GM19239 (cell line): ENCODE measurements at places on chromosomes 7 and 10.

DNA sequence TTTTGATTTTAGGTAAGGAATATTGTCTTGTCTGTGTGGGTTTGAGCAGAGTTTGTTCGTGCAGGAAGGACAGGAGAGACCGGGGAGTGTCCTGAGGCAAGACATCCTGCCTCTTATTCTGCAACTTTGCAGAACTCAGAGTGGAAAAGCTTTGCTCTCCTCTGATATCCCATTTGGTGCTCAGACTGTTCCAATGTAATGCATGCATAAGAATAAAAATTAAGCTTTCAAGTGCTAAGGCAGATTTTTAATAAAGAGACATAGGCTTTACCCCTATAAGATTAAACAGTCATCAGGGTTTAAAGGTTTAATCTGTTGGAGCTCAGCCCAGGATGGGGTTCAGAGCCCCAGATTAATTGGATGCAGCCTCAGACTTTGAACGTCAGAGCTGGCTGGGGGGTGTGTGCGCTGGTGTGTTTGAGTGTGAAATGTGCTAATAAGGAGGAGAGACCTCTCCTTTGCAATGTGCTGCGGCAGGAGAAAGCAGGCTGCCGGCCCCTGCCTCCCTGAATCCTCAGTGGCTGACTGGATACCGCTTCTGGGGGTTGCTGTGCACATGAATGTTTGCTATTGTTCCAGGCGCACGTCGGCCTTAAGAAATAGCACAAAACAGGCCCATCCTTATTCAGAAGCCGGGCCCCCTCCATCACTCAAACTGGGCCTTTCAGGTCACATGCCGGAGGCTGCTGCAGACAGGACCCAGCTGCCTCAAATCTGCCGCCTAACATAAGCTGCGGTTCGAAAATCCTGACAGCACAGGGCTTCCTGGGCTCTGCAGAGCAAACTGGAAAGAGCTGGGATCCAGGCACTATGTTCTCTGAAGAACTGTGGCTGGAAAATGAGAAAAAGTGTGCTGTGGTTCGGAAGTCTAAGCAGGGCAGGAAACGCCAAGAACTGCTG is 84.1 kb upstream of the PRR15 start:
- no peak for DNase-seq

DNA sequence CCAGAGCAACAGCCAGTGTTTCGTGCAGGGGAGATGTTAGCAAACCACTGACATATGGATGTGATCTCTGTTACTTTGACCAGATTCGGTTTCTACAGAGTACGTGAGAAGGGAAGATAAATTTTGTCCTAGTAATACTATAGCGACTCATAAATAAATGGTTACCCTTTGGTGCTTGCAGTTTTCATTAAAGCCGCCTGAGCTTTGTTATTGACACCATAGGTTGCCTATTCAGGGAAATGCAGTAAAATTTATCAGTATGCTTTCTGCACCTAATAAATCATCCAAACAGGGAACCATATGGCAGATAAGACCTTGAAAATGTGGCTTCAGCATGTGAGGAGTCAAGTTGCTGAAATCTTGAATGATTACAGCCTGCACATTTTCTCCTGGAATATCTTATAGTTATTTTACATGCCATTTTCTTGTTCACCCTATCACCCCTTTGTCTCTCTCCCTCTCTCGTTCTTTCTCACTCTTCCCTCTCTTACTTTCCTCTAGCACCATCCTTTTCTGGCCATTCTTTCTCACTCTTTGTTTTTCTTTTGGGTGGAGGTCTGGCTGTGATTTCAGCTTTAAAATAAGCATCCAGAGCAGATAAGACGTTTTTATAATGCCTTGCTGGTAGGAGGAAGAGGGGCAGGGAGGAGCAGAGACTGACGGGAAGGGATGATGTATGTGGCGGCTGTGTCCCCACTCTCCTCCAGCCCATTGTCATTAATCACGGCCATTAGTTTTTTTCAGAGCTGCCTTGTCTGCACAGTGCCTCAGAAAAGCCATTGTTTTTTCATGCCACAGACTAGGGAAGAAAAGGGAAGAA is 182.5 kb downstream of the LRMDA start:
- no peak for DNase-seq

GRCh38 chr10:26112532-26112931 is 104.0 kb upstream of the GAD2 start:
- DNase-seq, result no peak

DNA sequence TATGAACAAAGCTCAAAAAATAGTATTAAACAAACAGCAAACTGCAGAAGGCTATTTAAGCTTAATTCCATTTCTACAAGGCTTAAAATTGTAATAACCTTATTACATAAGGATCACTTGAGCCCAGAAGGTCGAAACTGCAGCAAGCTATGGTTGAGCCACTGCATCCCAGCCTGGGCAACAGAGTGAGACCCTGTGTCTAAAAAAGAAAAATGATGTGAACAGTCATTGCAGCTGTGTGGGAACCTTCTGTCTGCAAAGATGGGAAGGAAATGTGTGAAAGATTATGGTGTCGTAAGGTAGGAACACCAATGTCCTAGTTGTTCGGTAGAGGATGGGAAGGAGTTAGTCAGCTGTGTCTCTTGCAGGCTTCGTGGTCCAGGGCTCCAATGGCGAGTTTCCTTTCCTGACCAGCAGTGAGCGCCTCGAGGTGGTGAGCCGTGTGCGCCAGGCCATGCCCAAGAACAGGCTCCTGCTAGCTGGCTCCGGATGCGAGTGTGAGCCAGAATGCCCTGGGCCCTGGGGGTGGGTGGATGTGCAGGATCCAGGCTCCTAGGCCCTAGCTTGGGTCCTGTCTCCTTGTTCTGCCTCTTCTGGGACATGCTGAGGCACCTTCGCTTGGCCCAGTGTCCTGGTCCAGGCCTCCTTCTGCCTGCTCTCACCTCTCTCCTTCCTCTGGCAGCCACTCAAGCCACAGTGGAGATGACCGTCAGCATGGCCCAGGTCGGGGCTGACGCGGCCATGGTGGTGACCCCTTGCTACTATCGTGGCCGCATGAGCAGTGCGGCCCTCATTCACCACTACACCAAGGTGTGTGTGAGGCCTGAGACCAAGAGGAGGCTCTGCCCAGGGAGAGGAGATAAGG is 9.1 kb downstream of the C10orf62 start:
- DNase-seq, result no peak

- DNase-seq, result no peak
Measured at GRCh38 chr7:24540956-24541355, 32.3 kb upstream of the PALS2 start.

DNA sequence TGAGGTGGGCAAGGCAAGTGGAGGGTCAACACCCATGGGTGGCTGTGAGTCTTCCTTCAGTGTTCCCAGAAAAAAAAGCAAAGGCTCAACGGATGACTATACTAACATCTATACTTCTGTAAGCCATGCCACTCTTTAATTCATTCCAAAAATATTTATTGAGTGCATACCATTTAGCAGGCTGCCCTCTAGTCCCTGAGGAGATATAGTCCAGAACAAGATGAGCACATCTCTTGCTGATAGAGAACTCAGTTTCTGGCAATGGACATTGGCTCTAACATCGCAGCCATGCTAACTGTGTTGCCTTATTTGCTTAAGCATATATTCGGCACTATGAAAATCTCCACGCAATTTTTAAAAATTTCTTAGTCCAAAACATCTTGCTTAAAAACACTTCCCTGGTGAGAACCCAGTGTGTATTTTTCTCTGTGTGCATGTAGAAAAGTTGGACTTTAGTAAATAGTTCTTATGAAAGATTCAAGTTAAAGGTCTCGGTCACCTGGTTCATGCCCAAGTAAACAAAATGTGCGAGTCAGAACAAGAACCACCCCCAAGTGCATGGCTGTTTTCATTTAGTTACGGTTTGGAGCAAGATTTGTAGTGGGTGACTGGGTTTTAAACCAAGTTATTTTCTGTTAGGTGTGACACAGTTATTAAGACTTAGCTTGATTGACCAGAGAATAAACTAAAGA is 69.8 kb downstream of the MET start:
- DNase-seq, result no peak

GRCh38 chr10:124748953-124749645 is 4.9 kb upstream of the FAM53B start:
- DNase-seq, result no peak

DNA sequence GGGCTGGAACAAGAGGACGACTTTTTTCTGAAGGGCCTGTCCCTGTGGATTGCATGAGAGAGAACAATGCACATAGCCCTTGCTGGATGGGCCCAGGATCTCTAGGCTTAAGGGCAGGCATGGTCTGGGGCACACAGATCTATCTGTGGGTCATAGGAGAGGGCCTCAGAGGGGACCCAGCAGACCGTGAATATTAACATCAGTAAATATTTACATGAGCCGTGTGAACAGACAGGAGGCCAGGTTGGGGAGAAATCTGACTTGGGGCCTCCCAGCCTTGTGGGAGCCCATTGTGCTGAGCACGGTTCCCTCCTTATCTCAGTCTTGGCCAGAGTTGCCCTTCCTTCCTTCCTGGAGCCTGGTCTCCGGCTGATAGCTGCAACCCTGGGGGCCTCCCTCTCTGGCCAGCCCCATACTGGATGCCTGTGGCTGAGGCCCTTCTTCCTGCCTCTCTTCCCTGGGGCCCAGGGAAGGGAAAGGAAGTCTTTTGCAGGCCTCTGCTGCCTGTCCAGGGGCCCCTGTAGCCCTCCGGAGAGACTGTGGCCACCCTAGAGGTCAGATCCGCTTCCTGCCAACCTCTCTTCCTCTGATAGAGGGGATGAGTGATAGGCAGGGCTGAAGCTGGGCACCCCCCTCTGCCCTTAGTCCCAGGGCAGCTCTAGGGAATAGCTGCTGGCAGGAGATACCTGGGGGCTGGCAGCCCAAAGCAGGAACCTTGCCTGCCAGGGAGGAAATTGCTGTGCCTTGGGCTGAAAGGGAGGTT is 44.5 kb upstream of the TRIM8 start:
- DNase-seq, result no peak

- no peak for DNase-seq
Measured at GRCh38 chr7:132240821-132241422, 335.3 kb downstream of the PLXNA4 start.

DNA sequence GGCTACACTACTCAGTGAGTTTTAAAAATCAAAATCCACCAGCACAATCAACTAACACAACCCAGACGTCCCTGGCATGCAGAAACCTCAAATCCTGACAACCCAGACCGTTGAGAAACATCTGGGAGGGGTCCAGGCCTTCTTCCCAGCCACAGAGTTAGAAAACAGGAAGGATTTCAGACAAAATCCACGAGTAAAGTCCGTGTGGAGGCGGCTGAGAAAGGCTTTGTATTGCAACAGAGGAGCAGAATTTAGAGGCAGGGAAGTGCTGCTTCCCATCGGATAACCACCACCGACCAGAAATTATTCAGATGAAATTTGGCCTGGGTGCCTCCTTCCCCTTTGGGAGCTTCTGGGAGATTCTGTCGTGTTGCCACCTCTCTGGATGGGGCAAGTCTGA is 61.5 kb downstream of the TNS3 start:
- DNase-seq, result no peak

- DNase-seq, result no peak
Measured at GRCh38 chr7:138903186-138903820, 77.9 kb downstream of the KIAA1549 start.

DNA sequence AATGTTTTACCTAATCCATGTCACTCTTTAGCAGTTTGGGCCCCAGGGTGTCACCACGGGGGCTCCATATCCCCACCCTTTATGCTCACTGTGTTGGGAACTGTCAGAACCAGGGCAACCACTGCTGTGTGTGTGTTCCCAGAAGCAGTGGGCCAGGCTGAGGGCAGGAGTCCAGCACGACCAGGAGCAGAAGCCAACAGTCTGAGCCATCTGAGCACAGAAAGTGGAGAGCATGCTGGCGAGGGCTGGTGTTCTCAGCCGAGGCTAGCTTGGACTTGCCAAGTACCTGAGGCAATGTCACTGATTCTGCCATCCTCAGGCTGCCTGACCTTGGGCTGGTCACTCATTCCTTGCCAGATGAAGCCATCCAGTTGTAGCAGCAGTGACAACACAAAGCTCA is 285.0 kb downstream of the BMPER start:
- DNase-seq, result no peak

- DNase-seq, result no peak
Measured at GRCh38 chr10:63738410-63738809, 217.2 kb downstream of the REEP3 start.

DNA sequence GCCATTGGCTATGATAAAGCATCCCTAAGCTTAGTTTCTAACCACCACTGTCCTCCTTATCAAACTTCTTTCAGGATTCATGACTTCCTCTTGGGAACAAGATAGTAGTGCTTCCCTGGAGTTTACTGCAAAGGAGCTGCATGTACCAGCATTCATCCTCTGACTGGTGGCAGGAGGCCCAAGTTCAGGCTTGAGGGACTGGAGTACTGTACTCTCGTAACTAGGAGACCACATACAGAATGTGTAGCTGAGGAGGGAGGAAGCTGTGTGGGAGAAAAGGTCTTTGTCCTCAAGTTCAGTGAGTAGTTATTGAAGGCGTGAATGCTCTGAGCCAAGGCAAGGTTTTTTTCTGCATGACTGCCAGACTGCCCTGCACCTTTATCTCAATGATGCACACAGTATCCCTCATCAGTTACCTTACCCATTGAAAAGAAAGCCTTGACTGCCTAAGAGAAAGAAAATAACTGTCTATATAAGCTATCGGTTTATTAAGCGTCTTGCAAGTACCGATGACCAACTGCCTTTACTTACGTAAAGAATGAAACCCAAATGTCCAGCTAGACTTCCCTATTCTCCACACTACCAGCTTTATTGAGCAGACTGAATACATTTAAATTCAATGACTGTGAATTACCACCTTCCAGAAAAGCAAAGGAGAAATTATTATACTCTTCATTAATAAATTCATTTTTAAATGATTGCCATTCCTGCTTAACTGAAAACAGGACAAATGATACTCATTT is 12.8 kb downstream of the SCRN1 start:
- no peak for DNase-seq

- DNase-seq, result no peak
Measured at GRCh38 chr7:46179061-46179610, 258.1 kb upstream of the IGFBP3 start.

DNA sequence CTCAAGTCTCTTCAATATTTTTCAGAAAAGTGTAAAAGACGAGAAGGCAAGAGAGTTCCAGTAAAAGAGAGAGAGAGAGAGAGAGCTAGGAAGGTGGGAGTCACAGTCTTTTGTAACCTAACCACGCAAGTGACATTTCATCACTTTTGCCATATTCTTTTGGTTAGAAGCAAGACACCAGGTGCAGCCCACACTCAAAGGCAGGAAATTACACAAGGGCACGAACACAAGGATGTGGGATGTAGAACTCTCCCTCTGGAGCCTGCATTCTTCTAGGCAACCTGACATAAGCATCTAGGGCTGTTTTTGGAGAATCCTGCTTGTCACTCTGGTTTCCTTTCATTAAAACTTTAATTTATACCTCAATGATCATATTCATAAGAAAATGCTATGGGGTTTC is 1213.1 kb downstream of the DNAJB9 start:
- no peak for DNase-seq

DNA sequence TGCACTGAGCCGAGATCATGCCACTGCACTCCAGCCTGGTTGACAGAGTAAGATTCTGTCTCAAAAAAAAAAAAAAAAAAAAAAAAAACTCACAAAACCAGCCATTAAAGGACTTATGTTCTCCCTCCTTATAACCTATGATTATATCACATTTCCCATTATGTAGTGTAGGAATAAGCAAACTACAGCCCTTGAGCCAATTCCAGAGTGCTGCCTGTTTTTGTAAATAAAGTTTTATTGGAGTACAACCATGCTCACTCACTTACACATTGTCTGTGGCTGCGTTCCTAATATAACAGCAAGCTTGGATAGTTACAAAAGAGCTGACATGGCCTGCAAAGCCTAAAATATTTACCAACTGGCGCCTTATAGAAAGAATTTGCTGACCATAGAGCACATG is 72.7 kb upstream of the ARID5B start:
- no peak for DNase-seq
